ENCODE measurements at places on chromosomes 4 and X.

- DNase-seq: no peak
Observed at GRCh38 chr4:173119818-173120217, 48.8 kb upstream of the GALNT7 start.

- DNase-seq: peak; percentile 9
Observed at GRCh38 chr4:153616006-153616555, 68.0 kb upstream of the TLR2 start.

DNA sequence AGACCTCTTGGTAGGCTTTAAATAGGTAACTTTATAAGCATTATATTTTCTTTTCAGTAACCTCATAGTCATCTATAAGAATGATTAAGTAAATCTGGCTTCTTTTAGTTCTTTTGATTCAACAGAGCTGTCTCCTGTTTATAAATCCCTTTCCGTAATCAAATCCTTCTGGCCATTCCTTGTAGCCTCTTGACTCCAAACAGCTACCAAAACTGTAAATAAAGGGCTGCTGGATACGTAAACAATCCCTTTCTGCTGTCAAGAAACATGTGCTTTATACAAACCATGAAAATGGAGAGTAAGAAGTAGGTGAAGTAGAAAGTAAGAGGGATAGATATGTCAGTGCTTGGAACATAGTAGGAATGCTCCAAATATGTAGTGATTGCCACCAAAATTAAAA is 183.2 kb upstream of the CASK start:
- no peak for DNase-seq

- no peak for DNase-seq
Observed at GRCh38 chr4:11468901-11469300, 40.2 kb upstream of the HS3ST1 start.

- no peak for DNase-seq
Observed at GRCh38 chr4:152676052-152676854, 3.5 kb downstream of the TMEM154 start.

- no peak for DNase-seq
Observed at GRCh38 chr4:113077575-113077974, 28.1 kb downstream of the ANK2 start.

DNA sequence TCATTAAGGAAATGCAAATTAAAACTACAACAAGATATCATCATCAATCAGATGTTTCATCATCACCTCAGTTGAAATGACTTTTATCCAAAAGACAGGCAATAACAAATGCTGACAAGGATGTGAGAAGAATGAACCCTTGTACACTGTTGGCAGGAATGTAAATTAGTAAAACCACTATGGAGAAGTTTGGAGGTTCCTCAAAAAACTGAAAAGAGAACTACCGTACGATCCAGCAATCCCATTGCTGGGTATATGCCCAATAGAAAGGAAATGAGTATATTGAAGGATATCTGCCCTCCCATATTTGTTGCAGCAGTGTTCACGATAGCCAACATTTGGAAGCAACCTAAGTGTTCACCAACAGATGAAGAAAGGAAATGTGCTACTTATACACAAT is 50.6 kb upstream of the STARD8 start:
- DNase-seq: no peak

DNA sequence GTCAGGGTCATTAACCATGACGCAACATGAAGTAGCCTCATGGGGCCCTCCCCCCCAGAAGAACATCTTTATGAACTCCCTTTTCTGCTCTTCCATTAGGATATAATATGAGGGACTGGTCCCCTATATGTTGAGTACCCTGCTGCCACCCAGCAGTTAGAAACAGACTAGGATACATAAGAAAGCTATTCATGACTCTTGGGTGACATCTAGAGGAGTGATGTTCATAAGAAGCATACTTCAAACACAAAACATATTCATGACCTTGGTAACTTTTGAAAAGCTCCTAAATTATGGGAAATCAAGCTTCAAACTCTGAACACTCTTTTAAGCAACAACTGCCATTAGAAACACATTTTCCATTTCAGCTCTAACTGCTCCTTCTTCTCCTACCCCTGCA is 155.2 kb upstream of the SPIN4 start:
- DNase-seq: no peak

DNA sequence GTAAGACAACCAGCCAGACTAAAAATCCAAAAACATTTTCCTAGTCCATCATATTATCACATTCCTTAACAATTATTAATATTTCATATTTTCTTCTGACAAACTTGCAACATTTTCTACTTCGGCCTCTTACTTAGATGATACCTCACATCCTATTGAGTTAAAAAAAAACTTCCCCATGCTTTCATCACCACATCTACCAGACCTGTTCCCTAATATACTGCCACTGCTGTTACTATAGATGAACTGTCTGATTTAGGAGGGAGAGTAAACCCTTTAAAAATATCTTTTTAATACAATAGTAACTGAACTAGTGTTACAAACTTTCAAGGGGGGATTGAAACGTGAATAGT is 1.5 kb downstream of the FAM200B start:
- no peak for DNase-seq

DNA sequence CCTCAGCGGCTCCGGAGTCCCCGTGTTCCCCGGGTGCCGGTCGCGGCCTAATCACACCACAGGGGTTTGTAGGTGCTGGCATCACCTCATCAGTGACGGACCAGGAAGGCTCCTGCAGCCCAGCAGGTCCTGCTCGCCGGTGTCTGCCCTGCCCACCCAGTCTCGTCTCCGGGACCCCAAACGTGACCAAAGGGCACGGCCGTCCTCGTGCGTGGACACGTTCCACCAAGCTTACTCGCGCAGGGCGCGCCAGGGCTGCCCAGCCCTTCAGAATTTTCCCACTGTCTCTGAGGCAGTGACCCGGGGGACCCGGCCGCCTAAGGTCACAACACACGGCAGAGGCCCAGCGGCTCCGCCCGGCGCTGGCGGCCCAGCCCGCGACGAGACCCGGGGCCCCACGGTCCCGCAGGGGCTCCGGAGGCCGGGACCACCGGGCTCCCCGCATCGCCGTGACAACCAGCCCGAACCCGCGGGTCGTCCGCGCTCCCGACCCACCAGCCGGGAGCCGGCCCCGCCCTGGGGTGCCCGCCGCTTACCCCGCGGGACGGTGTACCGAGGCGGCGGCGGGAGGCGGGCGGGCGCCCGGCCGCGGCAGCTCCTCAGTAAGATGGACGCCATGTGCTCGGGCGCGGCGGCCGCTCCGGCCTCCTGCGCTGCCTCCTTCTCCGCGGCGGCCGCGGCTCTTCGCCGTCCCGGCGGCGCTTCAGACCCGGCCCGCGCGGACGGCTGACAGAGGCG is 454 bp downstream of the LETM1 start:
- DNase-seq: peak; percentile 15

DNA sequence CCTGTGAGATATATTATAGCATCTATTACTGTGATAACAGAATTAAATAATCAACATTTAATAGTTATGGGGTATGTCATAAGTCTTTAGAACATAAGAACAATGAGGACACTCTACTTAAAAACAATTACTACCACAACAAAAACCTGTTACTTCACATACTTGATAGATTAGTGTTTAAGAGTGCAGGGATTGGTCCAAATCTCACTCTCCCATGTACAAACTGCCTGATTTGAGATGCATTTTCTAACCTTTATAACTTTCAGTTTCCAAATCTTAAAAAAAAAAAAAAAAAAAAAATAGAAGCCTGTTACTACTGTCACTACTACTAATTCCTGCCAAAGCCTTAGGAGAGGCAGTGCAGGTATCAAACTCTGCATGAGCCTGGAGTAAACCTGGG is 5.6 kb downstream of the PCDH18 start:
- no peak for DNase-seq

- no peak for DNase-seq
Observed at GRCh38 chr4:7186031-7186430, 6.3 kb upstream of the SORCS2 start.

DNA sequence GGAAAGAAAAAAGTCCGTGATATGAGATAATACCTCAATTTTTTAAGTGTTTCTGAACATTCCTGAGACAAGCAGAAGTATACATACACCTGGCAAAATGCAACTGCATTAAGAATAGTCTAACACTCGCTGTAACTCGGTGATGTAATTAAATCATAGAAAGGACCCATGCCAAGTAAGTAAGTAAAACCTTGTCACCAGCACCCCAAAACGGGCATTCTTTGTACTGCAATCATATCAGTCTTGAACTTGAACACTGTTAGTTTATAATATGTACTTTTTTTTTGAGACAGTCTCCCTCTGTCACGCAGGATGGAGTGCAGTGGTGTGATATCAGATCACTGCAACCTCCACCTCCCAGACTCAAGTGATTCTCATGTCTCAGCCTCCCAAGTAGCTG is 47.4 kb downstream of the SMIM14 start:
- no peak for DNase-seq

- no peak for DNase-seq
Observed at GRCh38 chr4:80036949-80037685, 35.9 kb downstream of the ANTXR2 start.

DNA sequence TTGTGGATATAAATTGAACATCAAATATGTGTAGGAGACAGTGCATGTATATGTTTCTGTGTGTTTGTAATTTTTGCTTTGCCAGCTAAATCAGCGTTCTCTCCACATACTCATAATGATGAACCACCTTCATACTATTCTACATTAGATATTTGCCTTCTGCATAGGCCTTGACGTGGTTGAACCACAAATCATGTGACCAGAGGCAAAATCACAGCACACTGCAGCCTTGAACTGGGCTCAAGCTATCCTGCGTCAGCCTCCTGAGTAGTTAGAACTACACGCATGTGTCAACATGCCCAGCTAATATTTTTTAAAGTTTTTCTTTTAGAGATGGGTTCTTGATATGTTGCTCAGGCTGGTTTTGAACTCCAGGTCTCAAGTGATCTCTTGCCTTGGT is 9.5 kb downstream of the UBQLN2 start:
- DNase-seq: peak; percentile 3

DNA sequence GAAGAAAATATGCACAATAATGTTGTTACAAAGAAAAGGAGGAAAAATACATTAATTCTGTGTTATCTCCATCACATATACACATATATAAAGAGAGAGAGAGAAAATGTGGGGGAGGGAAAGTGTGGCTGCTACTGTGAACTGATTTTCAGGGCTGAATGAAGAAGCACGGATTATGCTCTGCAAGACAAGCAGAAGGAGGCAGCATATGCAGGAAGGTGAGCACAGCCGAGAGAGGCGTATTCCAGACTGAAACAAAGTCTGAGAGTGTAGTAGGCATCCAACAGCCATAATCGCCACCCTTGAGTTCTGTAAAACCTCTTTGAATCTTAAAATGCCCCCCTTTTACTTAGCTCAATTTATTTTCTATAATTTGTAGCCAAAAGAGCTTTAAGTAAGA is 1081.8 kb upstream of the GRID2 start:
- no peak for DNase-seq

DNA sequence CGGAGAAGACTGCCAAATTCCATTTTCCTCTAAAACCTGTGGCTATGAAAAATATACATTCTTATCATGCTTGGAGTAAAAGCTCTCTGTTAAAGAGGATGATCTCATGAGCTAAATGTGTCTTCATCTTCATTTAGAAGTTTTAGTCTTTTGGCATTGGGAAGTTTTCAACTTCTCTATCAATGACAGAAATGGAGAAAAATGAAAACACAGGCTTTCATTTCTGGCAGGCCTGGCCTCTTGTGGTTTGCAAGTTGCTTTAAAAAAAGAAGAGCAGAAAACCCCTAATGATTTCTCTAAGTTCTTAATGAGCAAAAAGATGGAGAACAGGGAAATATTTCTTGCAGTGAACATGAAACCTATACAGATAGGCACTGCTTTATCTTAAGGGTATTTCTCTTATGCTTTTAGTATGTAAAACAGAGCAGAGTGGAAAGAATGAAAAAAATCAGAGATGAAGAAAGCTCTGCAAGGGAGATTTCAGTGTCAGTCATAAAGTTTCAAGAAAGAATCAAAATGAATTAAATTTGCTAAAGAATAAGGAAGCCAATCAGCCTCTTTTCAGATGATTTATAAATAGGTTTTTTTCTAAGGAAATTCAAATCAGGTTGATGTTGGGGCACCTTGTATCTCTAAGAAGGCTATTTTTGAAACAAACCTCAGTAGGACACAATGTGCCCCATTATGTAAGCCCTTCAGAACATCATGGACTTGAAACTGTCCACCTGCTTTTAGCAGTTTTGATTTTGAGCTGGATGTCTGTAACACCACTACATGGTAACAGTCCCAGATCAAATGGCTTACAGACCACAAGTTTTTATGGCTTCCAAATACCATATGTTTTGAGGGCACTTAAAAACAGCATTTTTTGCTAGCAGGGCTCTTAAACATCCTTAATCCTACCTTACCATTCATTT is 225.0 kb downstream of the GRIA3 start:
- no peak for DNase-seq

DNA sequence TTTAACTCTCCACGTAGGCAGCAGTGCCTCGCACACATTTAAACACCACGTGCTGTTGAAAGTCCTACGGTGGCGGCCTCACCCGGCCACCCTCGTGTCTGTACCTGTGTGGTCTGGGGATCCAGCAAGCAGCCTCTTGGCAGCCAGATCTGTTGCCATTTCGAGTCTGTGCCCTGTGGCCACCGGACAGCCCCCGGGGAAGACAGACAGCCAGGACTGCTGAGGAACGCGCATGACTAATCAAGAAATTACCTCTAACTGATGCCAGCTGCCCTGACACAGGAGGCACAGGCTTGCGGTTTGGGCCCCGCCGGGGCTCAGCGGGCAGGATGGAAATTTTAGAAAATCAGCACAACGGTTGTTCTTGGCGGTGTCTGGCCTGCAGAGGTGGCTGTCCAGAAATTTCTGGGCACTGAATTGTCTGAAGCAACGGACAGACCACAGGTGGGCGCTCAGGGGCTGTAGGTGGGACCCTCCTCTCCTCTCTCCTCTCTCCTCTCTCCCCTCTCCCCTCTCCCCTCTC is 15.6 kb upstream of the ASMTL start:
- peak; percentile 76 for DNase-seq

GRCh38 chrX:22220941-22221340 is 51.8 kb upstream of the CBLL2 start:
- no peak for DNase-seq

GRCh38 chr4:142329313-142329712 is 516.8 kb downstream of the INPP4B start:
- DNase-seq: no peak

DNA sequence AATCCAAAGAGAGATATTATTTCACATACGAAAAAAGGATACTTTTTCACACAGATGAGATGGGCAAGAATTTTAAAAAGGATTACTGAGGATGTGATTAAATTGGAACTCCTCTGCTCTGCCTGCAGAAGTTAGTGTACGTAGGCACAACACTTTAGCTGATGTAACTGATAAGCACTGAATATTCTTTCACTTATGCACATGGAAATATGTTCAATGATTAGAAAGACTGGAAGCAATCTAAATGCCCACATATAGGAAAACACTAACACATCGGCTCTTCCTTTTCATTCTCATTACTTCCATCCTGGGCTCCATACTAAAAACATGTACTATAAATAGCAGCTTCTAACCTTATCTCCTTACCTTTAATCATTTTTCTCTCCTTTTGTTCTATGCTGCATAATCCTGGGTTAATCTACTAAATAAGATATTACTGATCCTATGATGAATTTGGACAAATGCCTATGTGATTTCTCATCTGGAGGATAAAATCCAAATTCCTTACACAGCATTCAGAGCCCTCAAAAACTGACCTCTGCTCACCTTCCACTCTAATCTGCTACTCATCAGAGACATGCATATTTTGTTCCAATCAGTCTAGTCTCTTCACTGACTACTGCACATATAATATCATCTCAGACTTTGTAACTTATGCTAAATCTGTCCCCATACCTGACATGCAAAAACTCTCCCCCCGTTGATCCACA is 197.8 kb downstream of the PDGFC start:
- no peak for DNase-seq
